ENCODE measurements at places on chromosomes 3 and 15. TPM values are rescaled to one million over a fixed set of nuclear protein-coding genes. Genes with fewer than 3 reads are reported as not detected.

CFAP91 gene
- 7.3 TPM for polyA plus RNA-seq

FBN1 gene
- 82.2 TPM for polyA plus RNA-seq

IGDCC3 gene
- polyA plus RNA-seq, result 0.47 TPM

LTK gene
- polyA plus RNA-seq, result 0.23 TPM

P2RY14 gene
- polyA plus RNA-seq, result 0.54 TPM

SELENOT gene
- 43.4 TPM for polyA plus RNA-seq

All from ovary (tissue), 10 donors.